ENCODE measurements at places on chromosomes 3 and 15. TPM values are rescaled to one million over a fixed set of nuclear protein-coding genes. Genes with fewer than 3 reads are reported as not detected.

Gene CTXN2
- not detected for total RNA-seq

DNA sequence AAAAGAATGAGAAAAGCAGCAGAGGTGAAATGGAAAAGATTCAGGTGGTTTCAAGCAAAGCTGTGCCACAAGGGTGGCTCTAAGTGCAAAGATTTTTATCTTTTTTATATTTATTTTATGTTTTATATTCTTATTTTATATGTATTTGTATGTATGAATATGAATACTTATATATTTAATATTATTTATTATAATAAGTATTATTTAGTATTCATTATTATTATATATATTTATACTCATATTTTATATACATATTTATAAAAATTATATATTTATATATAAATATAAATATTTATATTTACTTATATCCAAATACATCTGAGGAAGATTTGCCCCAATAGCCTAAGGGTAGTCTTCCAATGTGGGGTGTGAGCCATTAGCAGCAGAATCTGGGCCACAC, 1002.0 kb downstream of the CADM2 start:
- DNase-seq, result no peak

DNA sequence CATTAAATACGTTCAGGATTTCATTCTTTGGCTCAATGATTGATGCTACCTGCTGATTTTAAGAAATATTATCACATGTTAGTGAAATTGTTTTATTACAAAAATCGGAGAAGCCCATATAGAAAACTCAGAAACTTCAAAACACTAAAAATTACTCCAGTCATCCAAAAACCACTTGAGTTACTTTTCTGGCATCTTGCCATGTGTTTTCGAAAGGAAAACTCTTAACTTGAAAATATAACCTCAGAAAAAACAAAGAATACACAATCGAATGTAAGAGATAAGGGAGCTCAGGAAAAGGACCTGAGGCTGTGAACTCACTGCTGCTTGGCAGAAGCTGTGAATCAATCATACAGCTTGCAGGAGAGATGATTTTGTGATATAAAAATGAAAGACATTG, 151.3 kb upstream of the SLITRK3 start:
- DNase-seq, result no peak

Gene TRPM1
- total RNA-seq, result 0.28 TPM

Gene SLC30A4
- 5.6 TPM for total RNA-seq
